ENCODE measurements at places on chromosomes 6 and 20.

GRCh38 chr6:43766500-43766853 lies 3.5 kb upstream of the VEGFA start:
- DNase-seq: no peak

DNA sequence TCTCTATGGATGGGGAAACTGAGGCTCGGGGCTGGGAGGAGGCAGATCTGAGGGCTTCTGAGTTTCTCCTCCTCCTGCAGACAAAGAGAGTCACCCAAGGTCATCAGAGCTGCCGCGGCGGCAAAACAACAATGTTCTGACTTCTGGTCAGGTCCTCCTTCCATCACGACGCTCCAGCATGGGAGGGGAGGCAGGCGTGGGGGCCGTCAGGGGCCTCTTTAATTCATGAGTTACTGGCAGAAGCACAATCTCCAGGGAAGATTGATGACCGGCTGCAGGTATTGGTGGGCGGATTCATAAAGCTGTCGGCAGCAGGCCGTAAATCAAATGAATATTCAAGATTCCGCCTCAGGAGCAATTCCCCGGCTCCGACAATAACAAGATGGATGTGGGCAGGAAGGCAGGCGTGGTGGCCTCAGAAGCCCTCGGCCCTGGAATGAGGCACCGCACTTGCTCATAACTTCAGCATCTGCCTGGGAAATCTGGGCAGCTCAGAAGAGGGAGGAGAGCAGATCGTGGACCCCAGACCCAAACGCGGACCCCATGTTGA lies 19.1 kb downstream of the PCK1 start:
- DNase-seq: no peak

DNA sequence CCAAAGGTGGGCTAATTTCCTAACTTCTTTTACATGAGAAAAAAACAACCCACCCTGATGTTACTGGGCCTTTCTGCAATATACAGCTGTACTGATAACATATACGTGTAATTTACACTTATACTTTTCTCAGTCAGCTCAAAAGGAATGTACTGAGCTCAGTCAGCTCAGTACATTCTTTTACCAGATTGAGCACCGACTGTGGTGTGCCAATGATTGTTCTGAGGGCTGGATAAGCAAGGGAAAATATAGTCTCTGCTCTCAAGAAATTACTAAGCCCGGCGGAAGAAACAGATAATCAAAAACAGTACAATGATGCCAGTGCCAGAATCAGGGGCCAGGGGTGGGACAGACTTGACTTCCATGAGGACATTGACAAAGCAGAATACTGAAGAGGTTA lies 10.0 kb upstream of the BLOC1S5 start:
- DNase-seq: no peak

- no peak for DNase-seq
These were observed 259.8 kb downstream of the PHACTR1 start for GRCh38 chr6:12976366-12976765.

GRCh38 chr6:56345376-56345995 lies 98.1 kb upstream of the COL21A1 start:
- DNase-seq: no peak

DNA sequence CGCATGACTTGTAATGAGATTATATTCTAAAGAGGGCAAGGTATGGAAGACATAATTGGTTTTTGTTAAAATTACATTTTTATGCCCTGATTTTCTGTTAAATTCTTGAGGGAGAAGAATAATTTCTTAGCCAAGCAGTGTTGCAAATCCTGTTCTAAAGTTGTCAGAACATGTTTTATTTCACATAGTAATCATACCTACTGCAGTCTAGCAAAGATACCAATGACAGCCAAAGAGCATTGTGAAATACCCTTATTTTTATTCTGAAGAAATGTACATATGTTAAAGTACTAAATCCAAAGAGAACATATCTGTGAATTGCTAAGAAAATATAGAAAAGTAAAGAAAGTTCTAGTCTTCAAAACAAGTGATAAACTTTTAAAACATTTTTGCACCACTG lies 39.6 kb upstream of the SMIM8 start:
- DNase-seq: no peak

All from left lobe of liver (tissue), 2 donors.